Cortex of kidney (tissue), 1 donor: ENCODE measurements at places on chromosomes 2 and 18.

GRCh38 chr2:18117592-18117991, 239.1 kb downstream of the KCNS3 start:
- DNase-seq: no peak

- no peak for DNase-seq
Observed at GRCh38 chr2:30346471-30347169, 100.4 kb upstream of the LCLAT1 start.

- no peak for DNase-seq
Observed at GRCh38 chr2:10234013-10234306, 68.7 kb upstream of the HPCAL1 start.

DNA sequence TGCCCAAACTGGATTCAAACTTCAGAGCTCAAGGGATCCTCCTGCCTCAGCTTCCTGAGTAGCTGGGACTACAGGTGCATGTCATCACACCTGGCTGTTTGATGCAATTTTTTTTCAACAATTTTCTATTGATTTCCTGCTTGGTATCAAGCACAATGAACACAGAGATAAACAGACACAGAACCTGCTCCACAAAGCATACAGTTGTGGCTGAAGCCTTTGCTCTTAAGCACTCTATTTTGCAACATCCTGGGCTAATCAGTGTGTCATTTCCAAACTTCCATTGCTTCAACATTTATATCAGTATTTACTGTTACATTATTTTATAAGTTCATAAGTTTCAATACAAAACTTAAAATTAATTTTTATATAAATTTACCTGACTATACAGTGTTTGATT, 79.4 kb downstream of the NEB start:
- DNase-seq: no peak

DNA sequence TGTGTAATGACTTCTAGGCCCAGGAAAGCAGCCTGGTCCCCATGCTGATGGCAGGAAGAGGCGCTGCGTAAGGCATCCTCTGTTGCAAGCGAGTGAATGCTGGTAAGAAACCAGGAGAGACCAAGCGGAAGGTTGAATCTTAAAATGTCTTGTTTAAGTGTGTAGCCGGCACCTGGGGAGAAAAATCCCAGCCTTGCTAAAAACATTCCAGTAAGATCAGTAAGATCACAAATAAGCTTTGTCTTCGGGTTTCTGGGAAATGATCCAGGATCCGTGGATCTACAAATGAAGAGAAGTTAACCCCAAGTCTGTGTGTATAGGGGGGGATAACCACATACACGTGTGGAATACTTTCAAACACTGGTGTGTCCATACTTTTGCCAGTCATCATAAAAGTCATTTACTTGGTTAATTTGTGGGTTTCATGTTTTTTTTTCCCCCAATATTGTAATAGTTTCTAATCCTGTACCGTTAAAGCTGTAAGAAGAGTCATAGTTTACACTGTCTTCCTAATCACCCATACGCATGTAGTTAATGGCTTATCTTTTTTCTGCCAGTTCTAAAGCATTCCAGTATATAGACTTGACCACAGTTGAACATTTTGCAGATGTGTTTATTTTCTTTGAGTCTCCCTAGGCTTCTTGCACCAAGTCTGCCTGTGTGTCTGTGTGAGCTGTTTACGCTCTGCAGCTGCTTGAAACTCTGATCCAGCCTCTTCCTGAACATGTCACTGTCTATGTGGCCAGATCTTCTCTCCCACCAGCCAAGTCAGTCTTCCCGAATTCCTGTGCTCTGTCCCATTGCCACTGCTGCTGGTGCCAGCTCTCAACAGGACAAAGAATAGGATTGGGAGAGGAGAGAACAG, 135.9 kb upstream of the ARL4C start:
- no peak for DNase-seq

GRCh38 chr2:109148991-109149645, 20.1 kb downstream of the SH3RF3 start:
- no peak for DNase-seq

DNA sequence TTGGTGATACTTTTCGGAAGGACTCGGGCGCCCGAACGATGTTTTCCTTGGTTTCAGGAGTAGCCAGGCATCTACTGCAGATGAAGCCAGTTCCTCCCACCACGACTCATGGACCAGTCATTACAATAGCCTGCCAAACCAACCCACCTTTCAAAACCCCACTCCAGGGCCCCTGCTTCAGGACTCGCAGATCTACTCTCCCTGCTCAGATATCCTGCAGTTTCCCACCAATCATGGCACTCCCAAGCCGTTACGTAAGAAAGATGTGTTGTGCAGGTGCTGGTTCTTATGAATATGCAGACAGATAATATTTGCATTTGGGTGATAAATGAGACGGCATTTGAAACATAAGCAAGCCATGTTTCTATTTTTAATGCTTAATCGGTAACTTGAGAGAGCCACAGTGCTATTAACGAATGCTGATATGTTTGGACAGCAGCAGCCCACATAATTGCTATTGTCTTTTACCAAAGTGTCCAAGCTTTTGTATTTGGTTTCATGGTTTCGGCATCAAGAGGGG, 3.5 kb upstream of the CYS1 start:
- no peak for DNase-seq

DNA sequence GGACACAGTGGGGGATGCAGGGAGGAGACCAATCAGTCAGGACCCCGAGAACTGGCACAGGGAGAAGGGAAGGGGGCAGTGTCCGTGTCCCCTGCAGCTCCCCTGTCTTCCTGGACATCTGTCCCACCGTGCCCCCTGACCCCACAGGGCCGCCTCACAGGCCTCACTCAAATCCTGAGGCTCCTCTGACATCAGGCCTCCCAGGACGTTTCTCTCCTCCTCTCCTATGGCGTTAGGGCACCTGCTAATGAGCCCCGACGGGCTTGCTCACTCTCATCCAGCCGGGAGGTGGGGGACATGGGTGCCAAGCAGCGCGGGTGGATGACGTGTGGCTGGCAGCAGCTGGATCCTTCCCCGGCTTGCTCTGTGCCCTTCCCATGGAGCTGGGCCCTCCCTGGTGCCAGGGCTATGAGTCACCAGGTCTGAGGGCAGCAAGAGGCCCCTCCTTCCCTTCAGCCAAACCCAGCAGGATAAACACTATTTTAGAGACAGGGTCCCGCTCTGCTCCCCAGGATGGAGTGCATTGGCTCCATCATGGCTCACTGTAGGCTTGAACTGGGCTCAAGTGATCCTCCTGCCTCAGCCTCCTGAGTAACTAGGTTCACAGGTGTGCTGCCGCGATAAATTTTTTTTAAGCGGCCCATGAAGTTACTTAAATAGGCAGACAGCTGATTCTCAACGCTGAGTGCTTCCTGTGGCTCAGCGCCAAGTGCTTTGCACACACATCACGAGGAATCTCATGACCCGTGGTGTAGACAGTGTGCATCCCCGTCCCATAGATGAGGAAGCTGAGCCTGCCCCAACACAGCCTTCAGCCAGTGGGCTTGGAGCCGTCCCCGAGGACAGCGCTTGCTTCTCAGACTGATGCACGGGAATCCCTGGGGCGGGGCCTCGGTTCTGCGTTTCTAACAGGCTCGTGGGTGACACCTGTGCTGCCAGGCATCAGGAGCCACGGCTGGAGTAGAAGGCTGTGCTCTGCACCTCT, 64.5 kb upstream of the HDAC4 start:
- no peak for DNase-seq

GRCh38 chr2:237530472-237531433, 35.6 kb upstream of the PRLH start:
- no peak for DNase-seq

GRCh38 chr2:128363934-128364361, 45.3 kb upstream of the HS6ST1 start:
- DNase-seq: no peak

GRCh38 chr2:73174941-73175662, 27.3 kb upstream of the NOTO start:
- no peak for DNase-seq

- no peak for DNase-seq
Observed at GRCh38 chr18:77012120-77012519, 120.5 kb downstream of the MBP start.

- no peak for DNase-seq
Observed at GRCh38 chr2:170971071-170971470, 42.0 kb downstream of the GORASP2 start.

GRCh38 chr18:62904396-62905285, 189.3 kb downstream of the PHLPP1 start:
- DNase-seq: no peak
